Heart right ventricle (tissue), 16 donors: ENCODE measurements at places on chromosomes 4 and X. TPM values are rescaled to one million over a fixed set of nuclear protein-coding genes. Genes with fewer than 3 reads are reported as not detected.

The MAP7D2 gene
- 0.37 TPM for total RNA-seq

- H3K27me3 ChIP-seq = no peaks in the 10 kb centered on the region
- DNase-seq = no peak
- H3K4me1 ChIP-seq = no peaks in the 10 kb centered on the region
- no peak overlapping the region for H3K4me3 ChIP-seq
Observed at GRCh38 chrX:22538580-22538979, 265.9 kb downstream of the CBLL2 start.

- H3K36me3 ChIP-seq = no peaks in the 10 kb centered on the region
- H3K4me3 ChIP-seq = no peak overlapping the region
- H3K4me1 ChIP-seq = peaks cover 7% of the 10 kb centered on the region
Observed at GRCh38 chr4:110165382-110166286, 32.8 kb downstream of the ELOVL6 start.

GRCh38 chr4:168710353-168710946 is 213.6 kb downstream of the PALLD start:
- peak overlapping the region; percentile 70 for H3K27ac ChIP-seq
- peak; percentile 36 for DNase-seq
- H3K4me3 ChIP-seq = no peak overlapping the region

The CFAP99 gene
- not detected for total RNA-seq

GRCh38 chrX:22534643-22535042 is 261.9 kb downstream of the CBLL2 start:
- no peaks in the 10 kb centered on the region for H3K36me3 ChIP-seq
- H3K27me3 ChIP-seq = no peaks in the 10 kb centered on the region
- no peak overlapping the region for H3K27ac ChIP-seq

The NAP1L2 gene
- total RNA-seq = 12.1 TPM
